ENCODE measurements at places on chromosomes 7 and 10.

DNA sequence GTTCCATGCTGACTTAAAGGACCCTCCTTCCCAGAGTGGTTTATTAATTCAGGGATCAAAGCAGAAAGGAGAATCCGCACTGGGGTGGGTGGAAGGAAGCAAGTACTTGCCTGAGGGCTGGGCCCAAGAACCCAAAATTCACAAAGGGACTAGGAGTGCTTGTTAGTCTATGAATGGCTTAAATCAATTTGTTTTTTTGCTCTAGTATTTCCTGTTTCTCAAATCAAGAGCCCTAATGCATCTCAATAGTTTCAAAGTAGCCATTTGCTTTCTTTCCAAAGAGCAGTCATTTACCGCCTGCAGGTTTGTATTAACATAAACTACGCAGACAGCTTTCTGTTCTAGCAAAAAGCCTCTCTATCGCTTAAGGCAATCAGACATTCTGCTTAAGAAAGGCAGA lies 44.2 kb upstream of the SLC35G1 start:
- no peak for DNase-seq

- DNase-seq: no peak
These were observed 98.5 kb downstream of the CARD11 start for GRCh38 chr7:2945171-2945570.

DNA sequence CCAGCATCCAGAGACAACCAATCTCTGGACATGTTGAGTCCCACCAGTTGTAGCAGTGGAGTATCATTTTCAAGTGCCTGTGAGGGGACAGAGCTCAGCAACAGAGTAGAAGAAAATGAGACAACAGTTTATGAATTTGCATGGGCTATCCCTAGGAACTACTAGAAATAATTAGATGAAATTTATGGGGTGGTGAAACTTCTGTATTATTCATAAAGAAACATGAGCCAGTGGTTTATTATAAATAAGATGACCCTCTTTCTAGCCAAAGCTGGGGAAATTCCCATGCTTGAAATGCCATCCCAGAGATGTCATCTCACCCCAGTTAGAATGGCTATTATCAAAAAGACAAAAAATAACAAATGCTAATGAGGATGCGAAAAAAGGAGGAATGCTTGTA lies 55.1 kb upstream of the ITGB8 start:
- DNase-seq: peak; percentile 47

- no peak for DNase-seq
These were observed 13.4 kb downstream of the WAPL start for GRCh38 chr10:86508217-86508616.

GRCh38 chr10:3763035-3763456 lies 22.0 kb downstream of the KLF6 start:
- no peak for DNase-seq

DNA sequence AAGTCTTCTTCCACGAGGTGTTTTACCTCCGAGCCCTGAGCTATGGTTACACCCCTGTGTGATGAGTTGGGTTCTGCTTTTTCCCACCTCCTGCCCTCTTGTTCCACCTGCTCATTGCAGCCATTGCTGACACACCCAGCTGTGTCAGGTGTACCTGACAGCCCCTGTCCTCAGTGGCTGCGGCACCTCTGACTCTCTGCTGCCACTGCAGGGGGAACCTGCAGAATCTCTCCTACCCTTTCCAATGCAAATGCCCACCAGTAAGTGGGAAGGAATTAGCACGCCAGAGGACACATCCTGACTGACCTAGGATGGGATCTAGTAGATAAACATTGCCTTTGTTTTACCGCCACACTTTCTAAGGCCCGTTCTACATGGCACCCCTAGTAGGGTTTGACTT lies 600.9 kb upstream of the MKI67 start:
- no peak for DNase-seq

DNA sequence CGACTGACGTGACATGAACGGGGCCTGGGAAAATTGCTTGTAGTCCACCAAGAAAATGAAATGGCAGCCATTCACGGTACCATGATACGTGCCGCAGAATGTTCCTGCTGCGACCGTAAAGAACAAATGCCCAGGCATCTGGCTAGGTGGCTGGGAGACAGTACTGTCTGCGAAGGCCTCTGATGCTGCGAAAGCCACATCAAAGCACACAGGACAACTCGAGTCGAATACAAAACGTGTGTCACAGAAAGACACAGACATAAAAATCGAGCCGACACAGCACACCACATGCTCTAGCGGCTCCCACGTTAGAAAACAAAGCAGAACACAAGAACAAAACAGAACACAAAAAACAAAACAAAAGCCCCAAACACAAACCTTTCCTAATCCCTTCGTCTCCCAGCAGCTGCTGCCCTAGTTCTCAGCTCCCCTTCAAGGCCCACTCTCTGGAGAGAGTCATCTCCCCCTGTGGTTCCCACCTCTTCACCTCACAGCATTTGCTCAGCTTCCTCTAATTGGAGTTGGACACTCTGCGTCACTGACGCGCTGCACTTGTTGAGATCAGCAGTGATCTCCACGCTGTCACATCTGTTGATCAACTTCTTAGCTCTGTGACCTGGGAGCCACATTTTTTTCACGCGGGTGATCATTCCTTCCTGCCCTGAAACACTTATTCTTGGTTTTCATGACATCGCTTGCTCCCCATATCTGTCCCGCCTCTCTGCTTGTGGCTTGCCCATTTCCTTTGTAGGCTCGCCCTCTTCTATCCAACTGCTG lies 112.2 kb downstream of the CLEC2L start:
- DNase-seq: peak; percentile 74

DNA sequence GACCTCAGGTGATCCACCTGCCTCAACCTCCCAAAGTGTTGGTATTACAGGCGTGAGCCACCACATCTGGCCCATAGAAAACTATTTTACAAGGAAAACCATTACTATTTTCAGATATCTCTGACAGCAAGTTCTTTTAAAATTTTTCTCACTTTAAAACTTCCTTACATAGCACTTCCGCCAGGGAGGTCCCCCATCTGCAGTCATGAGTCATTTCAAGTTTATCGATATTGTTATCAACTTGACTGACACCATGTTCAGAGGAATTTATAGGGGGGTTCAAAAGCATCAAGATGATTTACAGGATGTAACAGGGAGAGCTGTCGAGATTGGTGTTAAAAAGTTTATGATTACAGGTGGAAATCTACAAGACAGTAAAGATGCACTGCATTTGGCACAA lies 88.8 kb downstream of the NRBF2 start:
- no peak for DNase-seq

- no peak for DNase-seq
These were observed 71.2 kb upstream of the ARID5B start for GRCh38 chr10:61830072-61830845.

DNA sequence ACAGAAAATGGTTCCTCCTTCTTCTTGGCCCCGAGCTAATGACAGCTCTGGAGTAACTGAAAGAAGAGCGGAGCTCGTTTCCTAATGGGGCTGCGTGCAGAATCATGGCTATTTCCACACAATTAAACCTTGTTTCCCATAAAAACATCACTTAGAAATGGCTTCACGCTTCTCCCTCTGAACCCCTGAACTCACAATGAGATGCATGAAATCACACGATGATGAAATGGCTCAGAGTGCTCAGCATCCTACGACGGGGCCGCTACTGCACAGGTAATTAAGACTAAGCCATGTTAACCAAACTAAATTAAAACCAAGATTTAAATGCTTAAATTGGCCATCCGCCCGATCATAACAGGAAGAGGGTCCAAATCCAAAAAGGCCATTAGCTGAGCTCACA lies 80.0 kb upstream of the DNAAF5 start:
- DNase-seq: no peak

- DNase-seq: no peak
These were observed 549.6 kb downstream of the HTR7 start for GRCh38 chr10:90308223-90308622.

- DNase-seq: no peak
These were observed 277.4 kb upstream of the KLF14 start for GRCh38 chr7:131011432-131011742.

DNA sequence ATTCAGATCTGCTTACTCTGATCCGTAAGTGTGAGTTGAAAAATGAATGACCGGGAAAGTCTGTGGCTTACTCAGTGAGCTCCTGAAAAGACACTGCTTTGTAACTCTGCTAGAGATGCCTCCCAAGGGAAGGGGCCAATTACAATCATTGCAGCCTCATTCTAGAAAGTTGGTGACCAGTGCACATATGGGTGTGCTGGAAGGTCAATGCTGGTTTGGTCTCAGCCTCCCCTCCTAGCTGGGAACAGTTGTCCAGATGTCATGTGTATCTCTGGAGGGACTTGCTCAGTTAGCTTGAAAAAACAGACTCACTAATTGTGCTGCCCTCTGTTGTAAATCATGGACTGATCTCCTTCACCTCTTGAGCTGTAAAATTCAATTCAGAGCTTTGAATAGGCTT lies 405.0 kb downstream of the ADRA2A start:
- DNase-seq: no peak

GRCh38 chr7:148173369-148173768 lies 417.2 kb upstream of the C7orf33 start:
- DNase-seq: no peak

DNA sequence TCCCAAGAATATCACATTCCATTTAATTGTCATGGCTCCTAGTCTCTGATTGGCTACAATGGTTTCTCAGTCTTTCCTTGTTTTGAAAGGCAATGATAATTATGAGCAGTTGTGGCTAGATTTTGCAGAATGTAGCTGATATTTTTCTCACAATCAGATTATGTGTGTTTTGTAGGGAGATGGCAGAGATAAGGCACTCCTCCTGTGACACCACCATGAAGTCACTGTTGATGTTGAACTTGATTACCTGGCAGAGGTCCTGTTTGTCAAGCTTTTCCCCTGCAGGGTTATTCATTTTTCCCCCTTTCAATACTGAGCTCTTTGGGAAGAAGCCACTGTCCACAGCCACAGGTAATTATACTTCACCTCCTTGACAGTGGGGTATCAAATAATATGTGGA lies 602.9 kb upstream of the PFKP start:
- DNase-seq: no peak

- DNase-seq: peak; percentile 21
These were observed 250.3 kb upstream of the NFE2L3 start for GRCh38 chr7:25901658-25902057.

DNA sequence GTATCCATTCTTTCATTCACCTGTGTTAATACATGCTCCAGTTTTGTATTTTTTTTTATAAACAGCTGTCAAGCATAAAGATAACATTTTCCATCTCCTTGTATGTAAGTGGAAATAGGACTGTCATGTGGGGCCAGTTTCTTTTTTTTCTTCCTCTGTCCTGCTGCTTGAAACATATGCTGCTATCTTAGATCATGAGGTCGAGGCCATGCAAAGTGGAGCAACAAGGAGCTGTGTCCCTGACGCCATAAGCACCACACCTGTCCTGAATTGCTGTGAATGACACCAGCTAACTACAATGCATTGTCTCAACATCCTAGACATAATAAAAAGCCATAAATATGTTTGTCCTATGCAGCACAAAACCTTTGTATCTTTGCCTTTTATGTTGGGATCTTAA lies 37.7 kb upstream of the SLC26A4 start:
- DNase-seq: no peak

DNA sequence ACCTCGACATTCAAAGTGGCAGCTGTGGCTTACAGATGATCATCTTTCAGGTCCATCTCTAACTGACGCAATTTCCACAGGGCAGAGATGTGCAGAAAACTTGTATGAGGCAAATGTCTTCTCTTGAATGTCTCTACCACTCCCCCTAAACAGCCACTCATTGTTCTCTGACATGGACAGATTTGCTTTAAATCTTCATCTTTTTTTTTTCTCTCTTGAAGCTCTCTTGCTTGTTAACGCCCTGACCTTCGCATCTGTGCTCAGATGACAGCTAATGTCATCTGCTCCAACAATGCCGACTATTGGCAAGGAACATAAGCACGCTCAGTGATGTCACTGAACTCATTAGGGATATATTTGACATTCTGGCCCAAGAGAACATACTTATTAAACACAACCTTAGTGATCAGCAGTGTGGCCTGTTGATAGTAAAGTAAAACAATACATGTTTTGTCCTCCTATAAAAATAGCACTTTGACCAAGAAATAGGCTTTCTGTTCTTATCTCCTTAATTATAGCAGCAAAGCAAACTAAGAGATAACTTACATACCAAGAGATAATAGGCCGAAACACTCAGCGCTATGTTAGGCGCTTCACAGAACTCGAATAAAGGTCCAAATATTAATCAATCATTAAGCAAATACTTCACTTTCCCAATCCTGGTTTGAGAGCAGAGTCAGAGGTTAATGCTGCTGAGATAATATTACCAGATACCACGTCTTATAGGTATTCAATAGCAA lies 583.5 kb downstream of the PARD3 start:
- DNase-seq: no peak

GRCh38 chr7:40135317-40135610 lies 459 bp downstream of the SUGCT start:
- no peak for DNase-seq

- no peak for DNase-seq
These were observed 448.1 kb downstream of the GRM8 start for GRCh38 chr7:126804604-126805003.

GRCh38 chr7:120554960-120555571 lies 282.1 kb downstream of the KCND2 start:
- DNase-seq: peak; percentile 28

- DNase-seq: peak; percentile 44
These were observed 151.6 kb upstream of the PRSS58 start for GRCh38 chr7:142409471-142409870.

GRCh38 chr10:75342397-75342796 lies 59.2 kb downstream of the ZNF503 start:
- no peak for DNase-seq

DNA sequence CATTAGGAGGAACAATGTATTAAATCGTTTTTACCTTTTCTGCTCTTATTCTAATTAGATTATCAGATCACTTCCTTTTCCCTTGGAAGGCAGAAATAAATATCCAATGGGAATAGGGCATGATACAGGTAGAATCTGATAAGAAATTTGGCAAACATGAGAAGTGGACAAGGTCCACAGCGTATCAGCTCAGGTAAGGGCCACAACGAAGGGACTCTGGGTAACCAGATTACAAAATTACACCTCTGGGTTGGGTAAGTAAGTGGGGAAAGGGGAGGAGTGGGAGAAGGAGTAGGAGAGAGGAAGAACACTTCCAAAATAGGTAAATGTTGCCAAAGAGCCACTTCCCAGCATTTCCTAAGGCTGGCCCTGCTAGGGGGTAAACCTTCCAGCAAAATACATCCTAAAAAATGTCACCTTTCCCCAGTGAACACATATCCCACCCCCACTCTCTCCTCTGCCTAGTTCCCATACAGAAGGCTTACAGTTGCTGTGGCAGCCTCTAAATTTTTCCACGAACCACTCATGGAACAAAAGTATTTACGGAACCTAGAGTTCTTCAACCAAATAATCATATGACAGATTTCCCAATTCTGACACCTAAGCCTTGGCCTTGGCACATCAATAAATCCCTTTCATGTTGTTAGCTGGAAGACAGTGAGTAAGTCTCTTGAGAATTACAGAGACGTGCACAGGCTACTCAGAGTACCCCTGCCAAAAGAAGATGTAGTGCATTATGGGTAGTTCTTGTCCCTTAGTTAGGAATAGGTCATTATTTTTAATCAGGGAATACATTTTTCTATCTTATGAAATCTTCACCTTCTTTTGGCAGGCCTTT lies 51.5 kb upstream of the DLX6 start:
- no peak for DNase-seq

- peak; percentile 88 for DNase-seq
These were observed 25.0 kb downstream of the C10orf105 start for GRCh38 chr10:71694567-71694968.

GRCh38 chr7:23093546-23093945 lies 12.0 kb upstream of the KLHL7 start:
- peak; percentile 79 for DNase-seq
